Ecto neural progenitor cell (in vitro differentiated cells): ENCODE measurements at places on chromosomes 5 and 9.

DNA sequence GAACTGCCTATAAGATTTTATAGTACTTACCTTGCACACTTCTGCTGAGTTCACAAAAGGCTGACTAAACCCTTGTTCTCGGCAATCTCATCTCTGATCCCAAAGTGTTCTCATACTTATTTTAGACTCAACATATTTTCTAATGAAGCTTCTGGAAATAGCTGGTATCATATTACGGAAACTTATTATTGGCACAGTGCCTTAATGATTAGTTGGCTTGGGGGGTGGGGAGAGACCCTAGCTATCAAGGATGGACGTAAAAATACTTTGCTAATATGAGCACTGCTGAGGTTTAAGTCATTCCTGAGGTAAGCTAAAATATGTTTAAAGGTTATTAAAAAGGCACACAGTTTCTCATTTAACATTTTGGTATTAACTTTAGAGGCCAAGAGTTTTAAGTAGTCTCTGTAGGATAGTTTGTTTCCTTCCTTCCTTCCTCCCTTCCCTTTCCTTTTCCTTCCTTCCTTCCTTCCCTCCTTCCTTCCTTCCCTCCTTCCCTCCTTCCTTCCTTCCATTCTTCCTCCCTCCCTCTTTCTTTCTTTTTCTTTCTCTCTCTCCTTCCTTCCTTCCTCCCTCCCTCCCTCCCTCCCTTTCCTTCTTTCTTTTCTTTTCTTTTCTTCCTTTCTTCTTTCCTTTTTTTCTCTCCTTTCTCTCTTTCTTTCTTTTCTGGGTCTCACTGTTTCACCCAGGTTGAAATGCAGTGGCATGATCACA lies 31.5 kb downstream of the ZSWIM6 start:
- DNase-seq, result no peak

- DNase-seq, result no peak
Measured at GRCh38 chr5:120684749-120685415, 220.8 kb downstream of the PRR16 start.

GRCh38 chr9:104091116-104091515 lies 3.0 kb upstream of the SMC2 start:
- DNase-seq, result no peak

DNA sequence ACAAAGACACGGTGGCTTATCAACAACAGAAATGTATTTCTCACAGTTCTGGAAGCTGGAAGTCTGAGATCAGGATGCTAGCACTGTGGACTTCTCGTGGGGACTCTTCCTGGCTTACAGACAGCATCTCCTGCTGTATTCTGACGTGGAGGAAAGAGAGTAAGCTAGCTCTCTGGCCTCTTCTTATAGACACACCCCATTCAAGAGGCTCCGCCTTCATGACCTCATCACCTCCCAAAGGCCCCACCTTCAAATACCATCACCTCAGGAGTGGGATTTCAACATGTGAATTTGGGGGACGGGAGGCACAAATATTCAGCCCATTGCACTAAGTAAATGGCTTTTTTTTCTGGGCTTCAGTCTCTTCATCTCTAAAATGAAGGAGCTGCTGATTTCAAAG lies 27.6 kb downstream of the KCNMB1 start:
- no peak for DNase-seq

DNA sequence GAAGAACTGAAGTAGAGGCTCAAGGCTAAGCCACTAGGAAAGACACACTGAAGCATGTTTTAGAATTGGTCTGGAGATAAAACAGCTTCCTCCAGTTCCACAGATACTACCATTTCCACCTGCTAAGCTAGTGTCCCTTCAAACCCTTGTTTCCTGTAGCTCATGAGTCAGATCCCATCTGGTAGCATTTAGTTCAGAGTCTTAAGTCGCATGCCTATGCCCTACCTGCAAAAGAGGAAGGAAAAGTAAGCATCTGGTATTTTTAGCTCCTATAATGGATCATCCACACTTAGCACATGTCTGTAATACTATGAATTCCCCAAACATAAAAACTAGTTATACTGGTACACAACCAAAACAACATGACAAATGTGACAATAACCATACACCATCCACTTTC lies 92.1 kb downstream of the CDKN2A start:
- no peak for DNase-seq

DNA sequence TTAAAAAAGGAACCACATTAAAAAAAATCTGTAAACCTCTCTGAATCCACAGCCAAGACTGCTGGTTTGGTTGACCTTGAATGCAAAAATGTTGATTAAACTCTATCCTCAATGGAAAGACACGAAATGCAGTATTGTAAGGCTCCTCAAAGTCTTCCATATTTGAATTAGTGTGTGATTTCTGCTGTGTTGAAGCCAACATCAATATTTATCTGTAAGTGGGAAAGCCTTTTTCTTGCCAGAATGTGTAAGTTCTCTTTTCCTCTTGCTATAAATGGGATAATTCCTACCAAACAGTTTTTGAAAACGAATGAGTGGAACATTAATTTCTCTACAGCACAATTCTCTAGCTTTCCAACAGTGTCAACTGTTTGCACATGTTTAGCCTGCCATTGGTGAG lies 422.1 kb upstream of the TNC start:
- DNase-seq, result no peak

DNA sequence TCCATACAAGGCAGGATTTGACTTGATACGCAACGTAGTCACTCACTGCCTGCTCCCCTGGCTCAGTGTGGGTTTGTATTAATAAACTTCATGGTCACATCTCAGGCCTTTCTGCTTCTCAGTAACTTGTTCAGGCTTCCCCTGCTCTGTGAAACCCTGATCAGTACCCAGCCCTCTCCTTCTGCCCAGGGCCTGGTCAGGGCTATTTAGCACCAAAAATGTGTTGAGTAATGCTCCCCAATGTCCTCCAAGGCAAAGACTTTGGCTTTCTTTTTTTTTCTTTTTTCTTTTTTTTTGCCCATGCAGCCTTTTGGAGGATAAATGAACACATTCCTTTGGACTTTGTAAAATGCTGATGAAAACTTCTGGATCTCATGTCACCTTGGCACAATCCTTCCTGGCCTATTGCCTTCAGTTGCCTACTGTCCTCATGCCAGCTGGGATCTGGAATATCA lies 399.2 kb upstream of the KLF4 start:
- no peak for DNase-seq

- no peak for DNase-seq
Measured at GRCh38 chr9:90641884-90642487, 638 bp downstream of the DIRAS2 start.

GRCh38 chr5:106610041-106610440 lies 1060.7 kb downstream of the EFNA5 start:
- no peak for DNase-seq

GRCh38 chr5:115815693-115816225 lies 700 bp downstream of the CDO1 start:
- DNase-seq, result peak; percentile 64

- no peak for DNase-seq
Measured at GRCh38 chr9:35842795-35843194, 13.8 kb downstream of the TMEM8B start.

DNA sequence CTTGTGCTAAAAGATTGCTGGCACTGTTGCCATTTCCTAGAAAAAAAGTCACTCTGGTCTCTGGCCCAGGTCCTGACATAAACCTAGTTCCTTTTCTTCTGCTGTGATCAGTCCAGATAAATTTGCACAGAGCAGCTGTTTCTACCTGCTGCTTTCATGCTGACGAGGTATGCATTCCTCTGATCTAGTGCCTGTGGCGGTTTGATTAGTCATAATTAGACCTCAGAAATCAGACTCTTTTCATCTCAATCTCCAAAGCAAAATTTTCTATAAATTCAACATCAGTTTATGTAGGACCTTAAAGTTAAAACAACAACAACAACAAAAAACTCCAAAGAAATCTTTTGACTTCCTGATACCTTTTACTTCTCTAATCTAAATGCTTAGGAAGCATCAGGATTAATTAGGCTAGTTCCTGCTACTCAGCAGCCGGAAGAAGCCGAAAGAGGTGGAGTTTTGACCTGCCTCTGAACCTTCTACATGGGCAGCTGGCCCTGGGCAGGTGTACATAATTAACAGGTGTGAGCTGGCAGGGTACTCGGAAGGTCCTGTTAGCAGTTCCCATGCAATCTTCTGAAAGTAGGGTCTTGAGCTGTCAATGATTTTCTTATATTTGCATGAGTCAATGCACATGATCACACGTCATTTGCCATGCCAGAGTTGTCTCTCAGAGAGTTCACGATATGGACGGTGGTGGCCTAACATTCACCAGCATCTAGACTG lies 83.3 kb upstream of the CCDC112 start:
- DNase-seq, result no peak

DNA sequence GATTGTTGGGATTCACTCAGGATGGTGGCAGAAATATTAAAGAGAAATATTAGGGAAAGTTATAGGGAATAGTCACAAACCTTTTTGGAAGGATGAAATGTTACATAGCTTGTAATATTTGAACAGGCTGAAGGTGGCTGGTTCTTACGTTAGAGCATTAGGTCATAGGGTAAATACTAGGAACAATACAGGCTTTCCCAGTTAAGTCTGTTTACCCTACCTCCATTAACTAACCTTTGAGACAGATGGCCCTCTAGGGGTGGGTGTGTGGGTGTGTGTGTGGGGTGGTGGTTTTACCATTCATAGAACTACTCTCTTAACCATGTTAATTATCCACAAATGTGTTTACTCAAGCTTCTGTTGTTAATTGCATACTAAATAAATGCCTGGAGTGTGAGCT lies 94.3 kb upstream of the STK32A start:
- no peak for DNase-seq

- DNase-seq, result no peak
Measured at GRCh38 chr5:103260951-103261350, 2.4 kb downstream of the MACIR start.

- DNase-seq, result no peak
Measured at GRCh38 chr9:9598723-9599122, 1014.1 kb downstream of the PTPRD start.

DNA sequence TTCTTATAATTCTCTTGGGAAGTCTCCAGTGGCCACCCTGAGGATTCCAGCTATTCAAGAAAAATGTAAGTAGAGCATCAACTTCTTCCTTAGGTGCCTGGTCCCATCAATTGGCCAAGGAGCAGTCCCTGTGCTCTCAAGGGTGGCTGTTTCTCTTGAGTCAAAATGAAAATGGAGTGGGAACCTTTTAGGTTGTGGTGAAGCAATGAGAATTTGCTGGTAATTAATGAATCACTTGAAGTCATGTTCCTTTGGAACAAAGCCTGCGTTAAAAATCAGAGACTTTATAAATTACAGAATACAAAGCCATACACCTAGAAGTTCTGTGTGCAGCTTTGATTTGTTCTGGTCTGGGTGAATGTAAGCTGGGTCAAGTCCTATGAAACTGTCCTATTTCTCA lies 48.9 kb downstream of the IL31RA start:
- no peak for DNase-seq

DNA sequence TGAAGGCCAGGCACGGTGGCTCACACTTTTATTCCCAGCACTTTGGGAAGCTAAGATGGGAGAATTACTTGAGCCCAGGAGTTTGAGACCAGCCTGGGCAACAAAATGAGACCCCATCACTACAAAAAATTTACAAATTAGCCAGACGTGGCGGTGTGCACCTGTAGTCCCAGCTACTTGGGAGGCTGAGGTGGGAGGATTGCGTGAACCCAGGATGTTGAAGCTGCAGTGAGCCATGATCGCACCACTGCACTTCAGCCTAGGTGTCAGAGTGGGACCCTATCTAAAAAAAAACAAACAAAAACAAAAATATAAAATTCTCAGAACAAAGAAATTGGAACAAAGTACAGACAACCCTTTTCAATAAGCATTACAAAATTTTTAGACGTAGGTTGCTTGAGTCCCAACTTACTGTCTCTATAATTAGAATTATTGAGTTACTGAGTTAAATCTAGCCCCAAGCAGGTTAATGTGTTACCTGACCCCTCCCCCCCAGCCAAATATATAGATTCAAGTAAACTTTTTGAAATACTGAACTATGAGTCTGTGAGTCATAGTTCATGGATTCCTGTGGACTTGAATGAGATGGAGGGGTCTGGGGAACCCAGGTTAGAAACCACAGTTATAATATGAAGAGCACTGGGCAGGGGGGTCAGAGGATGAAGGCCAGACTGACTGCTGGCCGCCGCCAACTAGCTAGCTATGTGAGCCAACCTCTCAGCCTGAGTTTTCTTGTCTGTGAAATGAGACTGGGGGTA lies 173.1 kb downstream of the AOPEP start:
- DNase-seq, result no peak

GRCh38 chr5:72065751-72066255 lies 41.5 kb upstream of the MAP1B start:
- peak; percentile 72 for DNase-seq

GRCh38 chr5:4216142-4216541 lies 620.5 kb downstream of the IRX1 start:
- DNase-seq, result peak; percentile 18

DNA sequence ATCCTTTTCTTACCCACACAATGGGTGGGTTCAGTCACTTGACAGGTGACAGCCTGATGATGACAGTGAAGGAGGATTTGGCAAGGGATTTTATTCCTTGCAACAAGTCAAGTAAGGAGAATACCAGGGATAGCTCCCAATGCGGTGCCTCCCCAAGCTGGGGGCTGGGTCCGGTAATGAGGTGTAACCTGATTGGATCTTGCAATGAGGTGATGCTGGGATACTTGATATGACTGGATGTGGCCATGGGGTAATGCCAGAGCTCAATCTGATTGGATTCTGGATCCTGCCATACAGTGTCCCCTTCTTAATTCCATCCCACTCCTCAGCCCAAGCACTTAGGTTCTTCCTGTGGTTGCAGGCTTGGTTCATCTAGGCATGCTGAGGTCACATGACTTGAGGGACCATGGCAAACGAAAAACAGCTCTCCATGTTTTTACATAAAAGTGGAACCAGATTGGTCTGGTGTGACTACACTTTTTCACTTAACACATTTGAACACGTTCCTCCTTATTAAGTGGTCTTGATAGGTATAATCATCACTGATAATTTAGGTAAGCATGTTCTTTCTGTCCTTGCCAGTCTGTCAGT lies 181.1 kb downstream of the PDZD2 start:
- no peak for DNase-seq

- DNase-seq, result no peak
Measured at GRCh38 chr5:95100551-95100950, 184.3 kb downstream of the MCTP1 start.

- no peak for DNase-seq
Measured at GRCh38 chr9:37923796-37924427, 20.0 kb upstream of the SLC25A51 start.

DNA sequence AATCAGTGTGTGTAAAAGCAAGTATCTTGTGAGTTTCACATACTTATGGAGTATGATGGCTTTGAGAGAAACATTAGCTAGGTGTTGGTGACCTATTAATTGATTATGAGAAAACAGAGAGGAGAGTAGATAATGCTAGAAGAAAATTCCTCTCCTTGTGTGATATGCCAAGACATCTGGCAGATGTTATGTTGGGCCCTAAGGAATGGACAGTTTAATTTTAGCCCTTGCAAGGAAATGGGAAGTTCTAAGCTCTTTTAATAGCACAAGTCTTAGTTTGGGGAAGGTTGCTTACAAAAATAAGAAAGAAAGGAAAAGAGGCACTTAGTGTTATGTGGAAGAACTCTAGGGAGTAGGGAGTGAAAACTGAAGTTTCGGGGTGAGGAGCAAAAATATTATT lies 5.1 kb downstream of the ZNF462 start:
- no peak for DNase-seq

- DNase-seq, result no peak
Measured at GRCh38 chr5:179171251-179171815, 111.2 kb downstream of the ZNF354C start.
